Umbilical cord (tissue), 2 donors: ENCODE measurements at places on chromosomes 5 and 9. TPM values are rescaled to one million over a fixed set of nuclear protein-coding genes. Genes with fewer than 3 reads are reported as not detected.

Gene WNT8A
- total RNA-seq, result 7.2 TPM

Gene RAB3C
- total RNA-seq, result 4.6 TPM

Gene PCSK5
- total RNA-seq, result 15.9 TPM

Gene BDP1
- 35.2 TPM for total RNA-seq

Gene EXOC3
- total RNA-seq, result 19.7 TPM
